ENCODE measurements at places on chromosomes 4 and X. TPM values are rescaled to one million over a fixed set of nuclear protein-coding genes. Genes with fewer than 3 reads are reported as not detected.

GRCh38 chr4:22385611-22386011, 130.3 kb downstream of the ADGRA3 start:
- DNase-seq = peak; percentile 22

- no peak for DNase-seq
These were observed 41.2 kb downstream of the APLN start for GRCh38 chrX:129613596-129613995.

DNA sequence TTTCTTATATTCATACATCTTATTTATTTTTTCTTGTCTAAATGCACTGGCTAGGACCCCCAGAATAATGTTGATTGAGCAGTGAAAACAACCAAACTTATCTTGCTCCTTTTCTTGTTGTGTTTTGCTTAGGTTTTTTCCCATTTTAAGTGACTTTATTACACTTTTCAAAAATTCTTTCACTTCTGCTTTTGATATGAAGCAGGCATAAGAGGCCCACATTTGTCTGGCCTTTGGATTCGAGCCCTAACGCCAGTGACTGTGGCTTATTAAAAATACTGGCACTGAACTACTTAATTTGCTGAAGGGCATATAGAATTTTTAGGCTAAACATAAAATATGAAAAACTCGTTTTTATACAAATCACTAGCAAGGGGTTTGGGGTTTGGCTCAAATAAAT, 197.0 kb downstream of the ASB9 start:
- no peak for DNase-seq

CABS1 gene
- not detected for total RNA-seq

CDS1 gene
- 0.07 TPM for total RNA-seq

DNA sequence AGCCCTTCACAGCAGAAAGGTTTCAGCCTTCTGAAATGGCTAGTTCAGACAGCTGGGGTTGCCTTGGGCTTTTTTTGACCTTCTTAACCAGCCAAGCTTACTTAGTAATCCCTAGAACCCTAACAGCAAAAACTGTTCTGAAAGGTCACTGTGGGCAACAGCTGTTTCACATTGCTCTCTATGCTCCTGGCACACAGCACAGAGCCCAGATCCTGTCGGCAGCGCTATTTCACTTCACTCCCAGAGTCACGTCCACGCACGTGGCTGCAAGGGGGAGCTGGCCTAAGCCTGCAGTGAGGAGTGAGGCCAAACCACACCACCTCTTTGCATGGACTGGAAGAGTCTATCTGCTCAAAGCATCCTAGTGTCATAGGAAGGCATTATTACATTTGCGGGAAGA, 32.0 kb upstream of the STS start:
- DNase-seq = no peak

CCDC110 gene
- 0.81 TPM for total RNA-seq

- no peak for DNase-seq
These were observed 36.7 kb upstream of the GUCY1A1 start for GRCh38 chr4:155629956-155630355.

GRCh38 chr4:27152703-27153102, 292.1 kb downstream of the STIM2 start:
- DNase-seq = no peak

Data from activated CD8-positive, alpha-beta T cell treated with anti-CD3 and anti-CD28 coated beads for 36 hours (primary cell).